ENCODE measurements at places on chromosomes 2 and 18.

DNA sequence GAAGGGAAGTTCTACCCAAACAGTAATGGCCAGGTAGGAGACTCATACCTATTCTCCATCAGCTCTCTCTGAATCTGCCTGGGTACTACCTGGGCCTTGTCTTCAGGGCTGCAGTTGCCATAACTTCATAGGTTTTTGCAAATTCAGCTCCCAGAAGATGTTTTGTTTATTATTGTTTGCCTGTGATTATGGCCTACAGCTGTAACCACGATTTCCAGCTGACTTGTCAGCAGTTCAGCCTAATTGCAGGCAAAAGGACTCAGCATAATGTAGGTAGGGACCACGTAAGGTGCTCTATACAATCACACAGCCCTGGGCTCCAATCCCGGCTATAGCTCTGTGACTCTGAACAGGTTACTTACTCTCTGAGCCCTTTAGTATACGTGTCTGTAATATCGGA, 187.0 kb upstream of the FN1 start:
- DNase-seq = no peak

DNA sequence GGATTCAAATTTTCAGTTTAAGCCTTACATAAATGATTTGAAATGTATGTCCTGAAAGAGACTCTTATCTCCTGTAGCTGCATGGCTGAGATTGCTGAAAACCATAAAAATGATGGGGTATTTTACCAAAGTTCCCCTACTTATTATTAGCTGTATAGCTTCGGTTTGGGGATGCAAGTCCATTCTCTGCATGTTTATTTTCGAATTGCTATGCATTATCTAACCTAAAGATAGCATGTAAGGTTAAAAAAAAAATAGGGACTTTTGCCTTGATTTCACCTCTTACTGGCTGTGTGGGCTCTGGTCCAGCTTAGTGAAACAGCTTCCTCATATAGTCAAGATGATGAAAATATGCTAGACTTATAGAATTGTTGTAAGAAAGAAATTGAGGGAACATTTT, 14.0 kb upstream of the ACOXL start:
- DNase-seq = no peak

GRCh38 chr18:59072727-59073421, 66.8 kb upstream of the SEC11C start:
- DNase-seq = no peak

- DNase-seq = no peak
These were observed 36.2 kb downstream of the ANKRD44 start for GRCh38 chr2:197274349-197274748.

GRCh38 chr2:43003702-43004101, 211.3 kb upstream of the HAAO start:
- no peak for DNase-seq

- DNase-seq = no peak
These were observed 11.1 kb upstream of the OTOS start for GRCh38 chr2:240151477-240152031.

- DNase-seq = no peak
These were observed 53.0 kb upstream of the LGALSL start for GRCh38 chr2:64400733-64401528.

DNA sequence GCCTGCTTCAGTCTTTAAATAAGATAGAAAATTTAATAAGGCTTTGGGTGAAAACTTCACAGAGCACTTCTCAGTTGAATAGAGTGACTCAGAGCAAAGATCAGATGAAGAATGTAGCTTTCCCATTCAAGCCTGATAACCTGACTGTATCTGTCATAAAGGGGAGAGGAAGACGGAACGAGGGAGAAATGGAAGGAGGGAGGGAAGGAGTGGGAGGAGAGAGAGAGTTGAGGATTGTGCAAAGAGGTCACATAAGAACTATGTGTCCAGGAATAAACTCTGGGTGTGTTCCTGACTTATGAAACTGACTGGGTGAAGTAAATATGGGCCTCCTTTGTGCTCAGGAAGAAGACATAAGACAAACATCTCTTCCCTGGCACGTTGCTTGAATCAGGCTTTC, 385.5 kb downstream of the LPIN1 start:
- DNase-seq = no peak

GRCh38 chr2:201642579-201643215, 606 bp downstream of the TMEM237 start:
- DNase-seq = peak; percentile 73

GRCh38 chr2:191066197-191066918, 52.4 kb upstream of the STAT1 start:
- DNase-seq = no peak

- DNase-seq = no peak
These were observed 48.3 kb upstream of the STK17B start for GRCh38 chr2:196219671-196220070.

- DNase-seq = no peak
These were observed 7.7 kb downstream of the MAPRE3 start for GRCh38 chr2:26978061-26978596.

- no peak for DNase-seq
These were observed 61.3 kb downstream of the UGP2 start for GRCh38 chr2:63903003-63903402.

GRCh38 chr2:170122883-170123547, 54.9 kb upstream of the MYO3B start:
- DNase-seq = no peak

DNA sequence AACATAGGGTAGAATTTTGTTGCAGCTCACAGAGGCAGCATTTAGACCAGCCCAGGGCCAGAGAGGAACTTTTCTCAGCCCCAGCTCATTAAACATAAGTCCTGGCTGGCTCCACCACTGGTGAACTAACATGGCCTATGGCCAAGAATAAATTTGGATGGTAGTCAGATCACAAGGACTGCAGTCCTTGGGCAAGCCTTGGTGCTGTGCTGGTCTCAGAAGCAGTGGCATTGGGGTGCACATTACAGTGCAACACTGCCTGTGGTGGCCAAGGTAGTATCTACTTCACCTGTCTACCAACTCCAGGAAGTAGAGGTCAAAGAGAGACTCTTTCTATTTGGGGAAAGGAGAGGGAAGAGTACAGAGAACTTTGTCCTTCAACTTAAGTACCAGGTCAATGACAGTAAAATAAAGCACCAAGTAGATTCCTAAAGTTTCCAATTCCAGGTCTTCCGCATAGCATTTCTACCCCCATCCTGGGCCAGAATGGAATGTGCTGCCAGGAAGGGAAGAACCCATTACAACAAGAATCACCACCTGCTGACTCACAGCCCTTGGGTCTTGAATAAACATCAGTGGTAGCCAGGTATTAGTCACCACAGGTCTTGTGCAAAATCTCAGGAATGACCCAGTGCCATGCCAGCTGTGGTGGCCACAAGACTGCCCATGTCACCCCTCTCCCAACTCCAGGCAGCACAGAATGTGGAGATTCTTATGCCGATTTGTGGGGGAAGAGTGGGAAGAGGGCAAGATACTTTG, 155.4 kb upstream of the FSIP2 start:
- DNase-seq = no peak

DNA sequence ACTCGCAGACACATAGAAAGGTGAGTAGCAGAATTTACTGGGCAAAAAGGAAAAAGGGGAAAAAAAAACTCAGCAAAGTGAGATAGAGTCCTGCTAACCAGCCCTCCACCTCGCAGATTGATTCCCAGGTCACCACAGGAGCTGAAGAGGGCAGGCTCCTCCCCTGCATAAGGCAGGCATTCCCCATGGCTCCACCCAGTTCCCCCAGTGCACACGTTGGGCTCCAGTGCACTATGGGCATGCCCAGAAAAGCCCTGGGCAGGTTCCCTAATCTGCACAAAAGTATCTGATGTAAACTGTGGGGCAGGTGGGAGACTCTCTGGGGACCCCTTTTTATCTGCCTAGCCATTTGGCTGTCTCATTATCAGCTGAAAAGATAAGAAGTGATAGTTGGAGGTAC, 461.2 kb upstream of the TMEFF2 start:
- DNase-seq = no peak

DNA sequence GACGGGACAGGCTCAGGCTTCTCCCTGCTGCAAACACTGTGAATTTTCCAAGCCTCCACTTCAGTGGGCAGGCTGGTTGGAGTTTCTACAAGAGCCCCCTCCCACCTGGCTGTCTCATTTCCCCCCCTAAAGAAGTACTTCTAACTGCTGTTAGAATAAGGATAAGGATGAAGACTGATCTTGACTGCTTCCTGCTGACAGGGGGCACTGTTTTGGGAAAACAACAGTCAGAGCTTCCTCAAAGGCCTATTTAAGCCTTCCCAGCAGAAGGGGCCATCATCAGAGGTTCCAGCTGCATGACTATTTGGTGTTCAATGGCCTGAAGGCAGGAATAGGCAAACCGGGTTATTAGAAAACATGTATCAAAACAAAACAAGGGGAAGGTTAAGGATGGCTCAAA, 1162.8 kb downstream of the DSC3 start:
- DNase-seq = no peak

DNA sequence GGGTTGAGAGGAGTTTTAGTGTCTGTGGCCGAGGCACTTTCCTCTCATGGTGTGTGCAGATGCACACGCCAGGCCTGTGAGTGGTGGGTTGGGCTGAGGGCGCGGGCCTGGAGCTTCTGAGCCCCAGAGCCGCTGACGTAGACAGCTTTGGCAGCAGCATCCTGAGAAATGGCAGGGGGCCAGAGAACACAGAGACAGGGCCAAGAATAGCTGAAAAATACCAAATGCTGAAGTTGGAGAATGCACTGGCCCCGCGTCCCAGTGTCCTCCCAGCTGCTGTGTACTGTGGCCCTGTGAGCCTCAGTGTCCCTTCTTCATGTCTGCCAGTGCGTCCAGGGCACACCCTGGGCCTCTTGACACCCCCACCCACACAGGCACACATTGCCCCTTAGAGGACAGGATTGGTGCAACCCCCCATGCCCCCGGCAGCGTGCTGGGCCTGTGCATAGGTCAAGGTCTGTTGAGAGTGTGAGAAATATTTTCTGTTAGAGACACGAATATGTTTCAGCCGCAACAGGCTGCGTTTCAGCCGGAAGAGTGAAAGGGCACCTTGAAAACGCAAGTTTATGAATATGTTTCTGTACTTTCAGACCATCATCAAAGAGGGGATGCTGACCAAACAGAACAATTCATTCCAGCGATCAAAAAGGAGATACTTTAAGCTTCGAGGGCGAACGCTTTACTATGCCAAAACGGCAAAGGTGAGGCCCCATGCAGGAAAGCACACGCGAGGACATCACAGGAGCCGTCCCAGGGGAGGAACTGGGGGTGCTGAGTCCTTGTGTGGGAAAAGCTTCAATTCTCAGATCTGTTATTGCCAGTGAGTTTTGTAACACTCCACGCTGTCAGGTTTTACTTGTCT, 33.6 kb downstream of the DGKD start:
- DNase-seq = no peak

- DNase-seq = no peak
These were observed 13.2 kb upstream of the MYO1B start for GRCh38 chr2:191231995-191232394.

DNA sequence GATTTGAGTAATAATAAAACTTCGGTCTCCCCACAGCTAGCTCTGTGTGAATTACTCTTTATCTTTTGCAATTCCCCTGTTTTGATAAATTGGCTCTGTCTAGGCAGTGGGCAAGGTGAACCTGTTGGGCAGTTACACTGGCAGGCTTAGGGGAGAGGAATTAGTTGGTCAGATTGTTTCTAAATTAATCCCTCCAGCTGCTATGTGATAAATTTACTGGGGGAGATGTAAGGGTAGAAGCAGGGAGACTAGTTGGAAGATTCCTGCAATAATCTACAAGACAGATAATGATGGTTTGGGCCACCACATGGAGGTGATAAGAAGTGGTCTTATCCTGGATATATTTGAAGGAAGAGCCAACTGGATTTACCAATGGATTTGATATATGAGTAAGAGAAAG, 118.5 kb upstream of the TACR1 start:
- no peak for DNase-seq

GRCh38 chr2:138777996-138778395, 2.2 kb downstream of the NXPH2 start:
- no peak for DNase-seq

GRCh38 chr2:228140934-228141528, 40.5 kb downstream of the SPHKAP start:
- no peak for DNase-seq

DNA sequence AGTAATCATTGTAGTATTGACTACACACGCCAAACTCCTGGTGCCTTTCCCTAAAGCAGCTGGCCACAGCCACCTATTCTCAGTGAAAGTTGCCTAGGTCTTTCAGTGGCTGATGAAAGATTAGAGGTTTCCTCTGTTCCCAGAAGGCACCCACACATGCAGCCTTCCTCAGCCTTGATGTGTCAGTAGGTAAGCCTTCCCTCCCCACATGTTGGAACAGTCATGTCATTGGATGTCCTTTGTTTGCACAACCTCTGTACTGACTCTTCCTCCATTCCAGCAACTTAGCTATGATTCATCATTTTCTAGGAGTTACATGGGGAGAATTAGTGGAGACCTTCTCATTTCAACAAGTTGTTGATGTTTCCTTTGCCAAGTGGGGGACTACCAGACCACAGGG, 630.8 kb upstream of the SLC39A10 start:
- DNase-seq = no peak

DNA sequence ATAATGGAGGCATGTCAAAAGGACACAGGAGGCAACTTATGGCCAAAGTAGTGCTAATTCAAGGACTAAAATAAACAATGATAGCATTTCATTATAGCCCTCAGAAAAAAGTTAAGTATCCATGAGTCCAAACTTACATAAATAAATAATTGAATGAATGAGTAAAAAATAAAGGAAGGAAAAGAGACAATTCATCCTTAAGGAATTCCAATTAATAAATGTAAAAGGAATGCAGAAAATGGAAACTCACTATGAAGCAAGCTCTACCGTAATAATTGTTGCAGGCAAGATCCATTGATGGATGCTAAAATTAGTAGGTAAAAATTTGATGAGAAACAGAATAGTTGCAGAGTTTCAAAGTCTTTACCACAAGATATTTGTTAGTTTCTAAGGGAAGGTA, 88.2 kb upstream of the RAPGEF4 start:
- DNase-seq = no peak

DNA sequence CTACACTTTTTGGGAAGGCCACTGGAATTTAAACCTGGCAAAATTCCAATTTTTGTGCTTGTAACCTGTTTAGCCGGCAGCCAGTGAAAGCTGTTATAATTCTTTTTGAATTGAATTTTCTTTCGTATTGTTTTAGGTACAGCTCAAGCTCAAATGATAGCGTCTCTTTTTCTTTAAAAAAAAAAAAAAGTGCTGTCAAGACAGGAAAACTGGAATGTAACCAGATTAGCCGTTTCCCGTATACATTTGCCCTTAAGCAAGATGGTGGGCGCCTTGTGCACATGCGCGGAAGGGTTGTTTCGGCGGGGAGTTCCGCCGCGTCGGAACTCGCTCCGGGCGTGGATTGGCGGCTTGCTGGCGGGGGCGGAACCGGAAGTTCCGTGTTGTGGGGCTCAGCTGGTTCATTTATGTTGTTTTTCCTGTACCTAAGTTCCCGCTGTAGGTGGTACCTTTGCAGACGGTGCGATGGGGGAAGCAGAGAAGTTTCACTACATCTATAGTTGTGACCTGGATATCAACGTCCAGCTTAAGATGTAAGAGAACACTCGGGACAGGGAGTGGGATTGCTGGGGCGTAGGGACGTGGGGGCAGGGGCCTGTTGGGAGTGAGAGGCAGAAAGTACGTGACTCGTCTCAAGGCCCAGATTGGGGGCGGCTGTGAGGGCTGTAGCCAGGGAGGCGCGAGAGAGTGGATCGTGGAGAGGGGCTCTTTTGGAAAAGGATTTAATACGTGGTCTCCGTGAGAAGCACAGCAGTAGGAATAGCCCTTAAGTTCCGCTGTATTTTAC, at the start of gene PIK3C3:
Gene PIK3C3, plus strand, starts transcription at position 408 of the 787 bp plus-strand sequence. Its CDS starts 58 bp downstream, at position 466.
- DNase-seq = peak; percentile 97
